Astrocyte of the cerebellum (primary cell): ENCODE measurements at places on chromosomes 11 and 22.

DNA sequence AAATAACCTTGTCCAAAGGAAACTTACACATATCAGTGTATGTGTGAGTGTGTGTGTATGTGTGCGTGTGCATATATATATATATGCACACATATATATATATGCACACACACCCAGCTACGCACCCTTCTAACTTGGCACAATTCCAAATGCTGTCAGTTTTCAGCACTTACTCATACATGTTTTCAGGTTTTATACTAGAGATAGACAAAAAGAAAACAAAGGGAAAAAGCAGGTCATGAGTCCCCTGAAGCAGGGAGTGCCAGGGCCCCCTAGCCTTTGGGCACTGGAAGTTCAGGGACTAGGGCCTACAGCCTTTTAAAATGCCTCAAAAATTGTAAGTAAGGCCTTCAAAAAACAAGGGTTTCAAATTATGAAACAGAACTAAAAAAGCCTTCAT lies 265.4 kb downstream of the CADM1 start:
- no peak for DNase-seq

GRCh38 chr11:45736424-45736823 lies 68.5 kb upstream of the SLC35C1 start:
- no peak for DNase-seq

DNA sequence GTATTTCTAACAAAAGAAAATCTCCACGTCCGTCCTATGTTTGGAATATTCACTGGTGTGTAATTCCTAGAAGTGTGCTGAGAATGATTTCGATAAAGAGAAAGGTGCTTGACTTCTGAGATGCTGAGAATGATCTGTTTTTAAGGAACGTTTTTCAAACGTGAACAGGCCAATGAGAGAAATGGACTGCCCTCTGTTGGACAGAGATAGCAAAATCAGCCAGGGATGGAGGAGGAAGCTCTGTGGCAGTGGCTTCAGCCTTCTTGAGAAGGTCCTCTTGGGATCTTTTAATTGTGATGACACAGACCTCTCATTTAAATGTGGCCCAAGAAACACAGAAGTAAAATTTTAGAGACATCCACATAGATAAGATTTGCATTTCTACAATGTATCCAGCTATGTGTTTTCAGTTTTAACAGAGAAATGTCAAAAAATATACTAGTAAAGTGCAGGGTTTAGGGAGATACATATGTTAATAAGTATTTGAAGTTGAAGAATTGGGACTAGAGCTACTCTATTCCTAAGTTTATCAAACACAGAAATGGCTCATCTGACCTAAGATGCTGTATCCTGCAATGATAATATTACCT lies 84.0 kb upstream of the RCN1 start:
- peak; percentile 38 for DNase-seq

- no peak for DNase-seq
Measured at GRCh38 chr11:120467627-120468026, 43.9 kb upstream of the GRIK4 start.

GRCh38 chr11:119172513-119172912 lies 4.0 kb downstream of the NLRX1 start:
- no peak for DNase-seq

DNA sequence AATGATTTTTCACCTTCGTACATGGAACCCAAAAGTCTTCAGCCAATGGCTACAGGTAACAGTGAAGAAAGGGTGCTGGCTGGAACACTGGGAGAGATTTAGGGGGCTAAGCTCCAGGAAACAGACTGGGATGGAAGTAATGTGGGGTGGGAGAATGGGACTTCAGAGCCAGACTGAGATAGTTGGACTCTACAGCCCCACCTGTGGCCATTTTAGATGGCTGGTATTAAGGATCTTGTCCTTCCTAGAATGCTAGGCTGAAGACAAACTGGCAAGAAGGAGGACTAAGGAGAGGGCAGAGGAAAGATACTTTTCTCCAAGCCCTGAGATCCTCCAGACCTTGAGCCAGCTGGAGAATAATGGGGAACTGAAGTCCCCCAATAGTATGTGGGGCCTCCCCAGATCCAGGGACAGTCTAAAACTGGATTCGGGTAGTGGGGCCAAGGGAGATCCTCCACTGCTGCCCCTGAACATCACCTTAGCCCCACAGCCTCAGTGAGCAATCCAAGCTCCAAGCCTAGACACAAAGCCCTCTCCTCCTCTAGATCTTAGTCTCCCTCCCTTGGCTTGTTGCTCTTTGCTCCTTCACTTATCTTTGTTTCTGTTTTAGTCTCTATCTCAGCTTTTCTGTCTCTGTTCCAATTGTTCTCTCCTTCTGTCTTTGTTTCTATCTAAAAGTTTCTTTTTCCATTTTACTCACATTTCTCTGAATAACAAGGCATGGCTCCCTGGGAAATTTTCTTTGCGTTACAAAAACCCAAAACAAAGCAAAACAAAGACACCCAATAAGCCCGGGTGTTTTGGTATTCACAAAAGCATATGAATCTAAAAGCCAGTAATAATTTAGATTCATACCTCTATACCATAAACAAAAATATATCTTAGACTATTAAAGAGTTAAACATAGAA lies 16.2 kb upstream of the RRAS2 start:
- no peak for DNase-seq

DNA sequence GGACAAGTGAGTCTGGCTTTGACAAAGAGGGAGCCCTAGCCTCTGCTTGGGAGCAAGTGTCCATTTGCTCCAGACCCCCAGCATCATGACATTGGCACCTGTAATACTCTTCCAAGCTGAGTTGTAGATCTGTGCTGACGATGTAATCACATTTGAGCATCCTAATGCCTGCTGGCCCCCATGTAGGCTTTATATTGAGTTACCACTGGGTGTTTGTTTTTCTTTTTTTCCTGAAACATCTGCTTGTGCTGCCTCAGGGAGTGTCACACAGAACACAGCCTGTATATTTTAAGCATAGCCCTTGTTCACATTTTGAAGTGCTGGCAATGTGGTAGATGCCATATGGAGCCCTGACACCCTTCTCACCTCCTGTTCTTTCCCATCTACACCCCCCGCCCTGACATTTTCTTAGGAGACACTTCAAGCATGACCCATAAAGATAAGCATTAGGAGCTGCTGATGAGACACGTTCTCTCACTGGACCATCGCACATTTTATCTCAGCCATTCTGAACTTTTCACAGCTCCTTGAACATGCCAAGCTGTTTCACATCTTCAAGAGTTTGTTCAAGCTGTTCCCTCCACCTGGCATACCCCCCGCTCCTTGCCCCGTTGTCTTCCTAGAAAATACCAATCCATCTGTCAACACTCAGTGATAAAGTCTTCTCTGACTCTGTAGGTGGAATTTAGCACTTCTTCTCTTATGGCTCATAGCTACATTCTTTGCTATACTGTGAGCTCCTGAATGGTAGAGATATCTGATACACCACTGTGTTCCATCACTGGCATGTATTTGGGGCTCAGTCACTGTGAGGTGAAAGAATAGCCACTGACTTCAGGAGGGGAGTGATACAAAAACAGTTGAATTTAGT lies 128.7 kb downstream of the TRIM44 start:
- no peak for DNase-seq
